KG1 (cell line): ENCODE measurements at places on chromosomes 4 and X.

- DNase-seq = no peak
Measured at GRCh38 chr4:3299122-3299975, 6.5 kb downstream of the RGS12 start.

- no peak for DNase-seq
Measured at GRCh38 chr4:123206016-123206415, 190.6 kb upstream of the SPRY1 start.

DNA sequence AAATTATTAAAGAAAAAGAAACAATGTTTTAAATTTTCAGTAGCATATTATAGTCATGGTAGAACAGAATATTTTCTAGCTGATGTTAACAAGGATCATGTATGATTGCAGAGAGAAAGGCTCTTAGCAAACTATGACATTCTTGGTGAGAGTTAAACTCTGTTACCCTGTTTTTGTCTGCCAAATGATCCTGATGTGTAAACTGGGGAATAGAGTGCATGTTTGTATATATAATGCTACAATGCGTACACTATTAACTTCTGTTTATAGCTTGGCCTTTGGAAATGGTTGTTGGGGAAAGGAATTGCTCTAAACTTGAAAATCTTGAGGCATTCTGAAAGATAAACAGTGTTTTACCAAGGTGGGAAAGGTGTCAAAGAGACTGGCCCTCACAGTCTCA, 292.7 kb downstream of the ARHGAP24 start:
- no peak for DNase-seq

GRCh38 chr4:141469392-141469791, 167.0 kb upstream of the IL15 start:
- no peak for DNase-seq

- DNase-seq = no peak
Measured at GRCh38 chr4:121799208-121799823, 1.8 kb upstream of the EXOSC9 start.

DNA sequence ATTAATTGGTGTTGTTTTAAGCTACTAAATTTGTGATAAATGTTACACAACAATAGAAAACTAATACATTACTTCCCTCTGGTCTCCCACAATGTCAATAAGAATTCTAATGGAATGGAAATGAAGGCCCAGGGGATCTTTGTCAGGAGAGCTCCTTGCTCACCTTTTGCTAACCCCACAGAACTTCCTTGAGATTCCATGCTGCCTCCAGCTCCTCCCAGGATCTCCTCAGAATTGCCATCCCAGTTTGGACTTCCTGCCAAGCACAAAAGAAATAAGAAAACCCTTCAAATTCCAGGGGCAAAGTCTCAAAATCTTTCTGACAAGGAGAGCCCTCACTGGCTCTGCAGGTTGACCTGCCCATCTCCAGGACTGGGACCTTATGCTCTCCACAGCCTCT, 43.2 kb downstream of the ITIH6 start:
- DNase-seq = no peak

DNA sequence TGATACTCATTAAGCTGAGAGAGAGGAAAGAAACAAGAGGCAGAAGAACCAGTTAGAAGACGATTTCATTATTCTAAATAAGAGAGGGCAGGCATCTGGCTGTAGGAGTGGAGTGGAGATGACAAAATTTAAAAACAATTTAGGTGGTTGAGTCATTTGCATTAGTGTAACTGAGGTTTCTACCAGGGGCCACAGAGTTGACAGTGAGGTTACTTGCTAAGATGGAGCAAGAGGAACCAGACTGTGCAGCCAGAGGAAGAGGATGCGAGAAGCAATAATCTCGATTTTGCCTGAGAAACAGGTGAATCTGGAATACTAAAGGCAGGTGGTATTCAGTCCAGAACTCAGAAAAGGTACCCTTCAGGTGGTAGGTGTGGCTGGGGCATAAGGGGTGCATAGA, 491.9 kb downstream of the MID1IP1 start:
- DNase-seq = no peak

DNA sequence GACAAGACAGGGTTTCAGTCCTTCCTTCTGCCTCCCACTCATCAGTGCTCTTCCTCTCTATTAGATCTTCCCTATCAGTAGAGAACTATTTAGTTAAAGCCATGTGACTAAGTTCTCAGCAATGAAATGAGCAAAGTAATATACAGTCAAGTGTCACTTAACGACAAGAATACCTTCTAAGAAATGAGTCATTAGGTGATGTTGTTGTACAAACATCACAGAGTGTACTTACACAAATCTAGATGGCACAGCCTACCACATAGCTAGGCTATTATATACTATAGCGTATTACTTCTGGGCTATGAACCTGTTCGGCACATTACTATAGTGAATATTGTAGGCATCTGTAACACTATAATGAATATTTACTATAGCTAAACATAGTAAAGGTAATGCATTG, 71.3 kb downstream of the POU4F2 start:
- DNase-seq = no peak

DNA sequence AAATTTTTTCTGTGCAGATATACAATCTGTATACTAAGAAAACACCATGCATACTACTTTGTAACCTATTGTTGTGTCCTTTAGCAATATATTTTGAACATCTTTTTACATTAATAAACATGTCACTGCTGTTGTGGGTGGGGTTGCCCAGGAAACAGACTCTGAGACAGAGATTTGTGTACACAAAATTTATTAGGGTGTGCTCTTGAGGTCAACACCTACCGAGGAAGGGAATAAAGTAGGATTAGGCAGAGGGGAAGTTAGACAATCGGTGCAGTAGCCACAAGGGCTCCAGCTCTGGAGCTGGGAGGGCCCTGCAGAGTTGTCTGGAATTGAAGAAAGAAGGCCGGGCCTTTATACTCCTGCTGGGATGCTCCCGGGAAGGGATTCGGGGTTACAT, 56.4 kb downstream of the CXorf58 start:
- no peak for DNase-seq

- no peak for DNase-seq
Measured at GRCh38 chr4:88159229-88159725, 838 bp upstream of the ABCG2 start.

DNA sequence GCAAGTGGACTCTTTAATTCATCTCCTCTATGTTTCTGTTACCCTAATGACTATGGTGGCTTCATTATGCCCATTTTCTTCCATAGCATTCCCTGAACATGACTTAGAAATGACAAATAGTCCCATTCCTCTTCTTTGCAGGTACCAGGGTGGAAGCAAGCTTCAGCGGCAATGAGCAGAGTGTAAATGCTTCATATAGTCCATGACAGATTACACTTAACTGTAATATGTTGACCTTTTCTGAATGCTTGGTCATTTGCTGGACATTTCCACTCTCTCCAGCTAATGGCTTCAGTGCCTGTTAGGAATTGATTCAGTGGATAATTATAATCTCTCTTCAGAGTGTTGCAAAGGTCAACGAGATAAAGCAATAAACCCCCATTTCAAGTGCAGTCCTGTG, 129.7 kb upstream of the PRPS2 start:
- no peak for DNase-seq

GRCh38 chr4:188005561-188005960, 10.0 kb downstream of the ZFP42 start:
- DNase-seq = no peak

DNA sequence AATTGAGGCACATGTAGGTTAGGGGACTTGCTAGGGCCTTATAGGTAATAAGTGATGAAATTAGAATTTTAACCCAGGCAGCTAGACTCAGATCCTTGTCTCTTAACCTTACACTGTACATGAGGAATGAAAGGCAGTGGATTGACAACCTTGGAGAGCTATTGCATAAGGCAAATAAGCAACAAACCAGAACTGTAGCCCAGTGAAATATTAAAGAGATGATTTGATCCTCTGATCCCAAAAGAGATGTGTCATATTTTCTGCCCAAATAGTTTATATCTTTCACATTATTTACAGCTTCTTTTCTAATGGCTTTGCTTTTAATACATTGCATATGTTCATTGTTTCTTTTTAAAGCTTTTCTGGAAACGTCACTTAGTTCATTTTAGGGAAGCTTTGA, 252.6 kb downstream of the ANK2 start:
- DNase-seq = no peak

DNA sequence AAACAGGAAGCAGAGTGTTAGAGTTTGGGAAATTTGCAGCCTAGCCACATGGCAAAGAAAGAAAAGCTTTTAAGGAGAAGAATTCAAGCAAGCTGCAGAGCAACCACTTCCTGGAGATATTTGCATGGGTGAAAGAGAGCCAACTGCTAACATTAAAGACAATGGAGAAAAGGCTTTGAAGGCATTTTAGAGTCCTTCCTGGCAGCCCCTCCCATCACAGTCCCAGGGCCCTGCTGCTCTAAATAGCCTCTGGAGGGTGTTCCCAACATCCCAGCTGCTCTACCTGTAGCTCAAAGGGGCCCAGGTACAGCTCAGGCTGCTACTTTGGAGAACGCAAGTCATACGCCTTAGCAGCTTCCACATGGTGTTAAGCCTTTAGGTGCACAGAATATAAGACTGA, 235.9 kb upstream of the FMR1 start:
- DNase-seq = no peak

DNA sequence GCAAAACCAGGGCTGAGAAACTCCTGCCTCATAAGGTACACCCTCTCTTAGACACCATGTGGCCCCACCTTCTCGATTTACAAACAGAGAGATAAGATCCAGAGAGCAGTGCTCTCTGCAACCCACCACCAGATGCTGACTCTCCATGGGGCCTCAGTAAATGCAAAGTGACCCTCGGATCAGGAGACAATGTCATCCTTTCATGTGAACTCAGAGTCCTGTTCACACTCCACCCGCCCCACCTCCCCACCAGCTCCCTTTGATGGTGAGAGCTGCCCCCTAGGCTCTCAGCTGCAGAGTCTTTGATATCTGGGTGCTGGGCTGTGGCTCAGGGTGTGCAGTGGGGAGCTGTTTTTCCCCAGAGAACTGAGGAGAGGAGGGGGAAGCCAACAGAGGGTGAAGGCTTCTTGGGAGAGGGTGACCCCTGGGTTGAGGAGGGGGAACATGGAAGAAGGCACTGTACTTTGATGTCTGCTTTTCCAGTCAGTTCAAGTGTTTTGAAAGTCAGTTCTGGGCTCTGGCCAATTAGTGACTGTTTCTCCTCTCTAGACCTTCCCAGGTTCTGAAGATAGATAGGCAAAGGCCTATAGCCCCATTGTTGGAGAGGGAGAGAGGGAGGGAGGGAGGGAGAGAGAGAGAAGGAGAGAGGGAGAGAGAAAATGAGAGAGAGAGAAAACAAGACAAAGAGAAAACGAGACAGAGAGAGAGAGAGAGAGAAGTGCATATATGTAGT, 88.2 kb downstream of the SCD5 start:
- DNase-seq = no peak

DNA sequence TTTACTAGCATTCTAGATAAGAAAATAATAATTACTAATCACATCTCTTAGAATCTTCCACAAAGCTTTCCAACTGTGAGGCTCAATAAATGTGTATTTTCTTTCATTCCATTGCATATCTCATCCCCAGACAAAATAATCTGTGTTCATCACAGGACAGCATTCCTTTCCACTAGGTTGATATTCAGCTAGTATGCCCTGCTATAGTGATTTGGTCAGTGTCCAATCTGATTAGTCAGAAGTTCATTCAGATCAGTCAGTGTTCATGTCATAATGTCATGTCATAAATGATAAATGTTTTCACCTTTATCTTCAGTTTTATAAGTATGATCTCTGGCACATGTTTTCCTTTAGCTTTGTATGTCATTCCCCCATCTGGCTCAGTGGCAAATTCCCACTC, 611.4 kb downstream of the KCTD8 start:
- no peak for DNase-seq

DNA sequence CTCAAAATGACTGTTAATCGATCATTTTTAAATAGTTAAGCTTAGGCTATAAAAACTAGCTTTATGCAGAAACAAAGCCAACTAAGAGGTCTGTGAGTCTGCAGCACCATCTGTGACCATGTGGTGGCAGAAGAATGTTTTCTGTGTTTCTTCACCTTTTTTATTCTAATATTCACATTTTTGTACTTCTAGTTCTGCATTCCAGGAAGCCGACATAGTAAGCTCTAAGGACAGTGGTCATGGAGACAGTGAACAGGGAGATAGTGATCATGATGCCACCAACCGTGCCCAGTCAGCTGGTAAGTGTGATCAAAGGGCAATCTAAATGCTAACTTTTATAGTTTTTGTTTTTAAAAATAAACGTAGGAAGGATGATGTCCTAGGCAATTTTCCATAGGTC, 5.6 kb downstream of the PCDH10 start:
- DNase-seq = no peak

DNA sequence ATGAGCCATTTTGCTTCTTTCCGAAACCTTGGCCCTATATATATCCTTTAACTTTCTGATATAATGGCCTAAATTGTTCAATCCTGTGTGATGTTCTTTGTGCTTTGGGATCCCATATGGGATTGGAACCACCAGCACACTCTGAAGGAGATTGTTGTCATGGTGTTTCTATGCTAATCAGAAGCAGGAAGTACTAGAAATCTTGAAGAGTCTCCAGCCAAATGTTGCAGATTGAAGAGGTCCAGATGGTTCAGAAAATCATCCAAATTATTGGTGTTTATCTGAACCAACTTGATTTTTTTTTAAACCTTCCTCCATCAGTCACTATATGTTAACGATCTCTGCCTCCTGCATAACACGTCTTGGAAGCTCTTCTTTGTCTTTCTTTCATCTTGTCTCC, 72.8 kb downstream of the KIT start:
- no peak for DNase-seq

DNA sequence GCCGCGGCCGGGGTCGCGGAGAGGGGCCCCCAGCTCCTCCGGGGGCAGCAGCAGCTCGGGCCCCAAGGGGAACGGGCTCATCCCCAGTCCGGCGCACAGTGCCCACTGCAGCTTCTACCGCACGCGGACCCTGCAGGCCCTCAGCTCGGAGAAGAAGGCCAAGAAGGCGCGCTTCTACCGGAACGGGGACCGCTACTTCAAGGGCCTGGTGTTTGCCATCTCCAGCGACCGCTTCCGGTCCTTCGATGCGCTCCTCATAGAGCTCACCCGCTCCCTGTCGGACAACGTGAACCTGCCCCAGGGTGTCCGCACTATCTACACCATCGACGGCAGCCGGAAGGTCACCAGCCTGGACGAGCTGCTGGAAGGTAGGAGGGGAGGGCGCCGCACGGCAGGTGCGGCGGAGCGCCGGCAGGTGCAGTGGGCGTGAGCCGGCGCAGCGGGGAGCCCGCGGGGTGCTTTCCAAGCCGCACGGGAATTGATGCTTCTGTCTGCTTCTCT, 886 bp downstream of the DCLK2 start:
- DNase-seq = no peak
